ENCODE measurements at places on chromosomes 12 and 14.

- peak; percentile 76 for DNase-seq
Measured at GRCh38 chr14:30214461-30215090, 286.9 kb upstream of the PRKD1 start.

- DNase-seq: no peak
Measured at GRCh38 chr14:50091240-50091913, 25.0 kb downstream of the VCPKMT start.

DNA sequence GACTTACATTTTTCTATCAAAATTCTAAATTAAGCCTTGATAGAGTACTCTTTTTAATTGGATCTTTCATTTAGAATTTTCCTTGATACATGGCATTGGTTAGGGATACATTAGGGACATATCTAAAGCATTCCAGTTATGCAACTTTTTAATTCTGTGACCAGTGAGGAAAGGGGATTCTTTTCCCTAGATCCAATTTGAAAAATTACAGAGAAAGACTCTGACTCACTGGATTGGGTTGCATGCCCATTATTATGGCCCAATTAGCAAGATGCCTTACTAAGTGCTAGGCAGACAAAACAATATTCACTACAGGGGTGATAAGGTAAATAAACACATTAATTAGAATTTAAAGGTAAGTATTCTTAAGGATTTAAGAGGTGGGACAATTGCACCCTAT, 5.2 kb upstream of the RAD52 start:
- DNase-seq: no peak

DNA sequence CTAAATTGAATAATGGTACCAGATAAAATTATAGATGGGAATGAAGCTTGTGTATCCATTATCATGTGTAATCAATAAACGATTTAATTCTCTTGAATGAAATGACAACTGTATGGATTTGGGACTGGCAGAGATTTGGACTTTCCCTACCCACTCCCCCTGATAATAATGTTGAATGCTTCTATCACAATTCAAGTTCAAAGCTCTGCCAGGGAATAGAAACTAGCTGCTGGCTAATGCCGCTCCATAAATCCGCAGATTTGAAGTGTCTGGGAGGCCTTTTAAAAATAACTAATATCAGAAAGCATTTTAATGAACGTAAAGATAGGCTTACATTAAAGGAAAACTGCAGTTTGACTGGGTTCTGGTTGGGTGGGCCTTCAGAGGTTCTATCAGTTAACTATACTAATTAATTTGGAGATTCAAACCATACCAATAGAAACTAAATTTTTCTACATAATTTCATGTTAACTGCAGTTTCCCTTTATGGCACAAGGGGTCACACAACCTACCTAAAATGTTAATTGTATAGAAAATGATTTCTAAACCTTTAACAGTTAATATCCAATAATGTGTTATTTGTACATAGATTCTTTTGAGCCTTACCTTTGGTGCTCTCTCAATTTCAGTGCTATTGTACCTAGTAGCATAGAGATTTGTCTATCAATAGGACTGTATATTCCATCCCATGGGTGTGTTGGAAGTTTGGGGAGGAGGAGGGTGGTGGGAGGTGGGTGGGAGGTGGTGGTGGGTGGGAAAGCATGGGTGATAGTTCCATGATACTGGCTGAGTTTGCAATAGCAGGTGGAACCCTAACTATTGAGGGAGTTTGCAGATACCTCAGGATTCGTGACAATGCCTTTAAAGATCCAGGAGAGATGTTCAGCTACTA, 4.9 kb downstream of the HNRNPA1 start:
- no peak for DNase-seq

DNA sequence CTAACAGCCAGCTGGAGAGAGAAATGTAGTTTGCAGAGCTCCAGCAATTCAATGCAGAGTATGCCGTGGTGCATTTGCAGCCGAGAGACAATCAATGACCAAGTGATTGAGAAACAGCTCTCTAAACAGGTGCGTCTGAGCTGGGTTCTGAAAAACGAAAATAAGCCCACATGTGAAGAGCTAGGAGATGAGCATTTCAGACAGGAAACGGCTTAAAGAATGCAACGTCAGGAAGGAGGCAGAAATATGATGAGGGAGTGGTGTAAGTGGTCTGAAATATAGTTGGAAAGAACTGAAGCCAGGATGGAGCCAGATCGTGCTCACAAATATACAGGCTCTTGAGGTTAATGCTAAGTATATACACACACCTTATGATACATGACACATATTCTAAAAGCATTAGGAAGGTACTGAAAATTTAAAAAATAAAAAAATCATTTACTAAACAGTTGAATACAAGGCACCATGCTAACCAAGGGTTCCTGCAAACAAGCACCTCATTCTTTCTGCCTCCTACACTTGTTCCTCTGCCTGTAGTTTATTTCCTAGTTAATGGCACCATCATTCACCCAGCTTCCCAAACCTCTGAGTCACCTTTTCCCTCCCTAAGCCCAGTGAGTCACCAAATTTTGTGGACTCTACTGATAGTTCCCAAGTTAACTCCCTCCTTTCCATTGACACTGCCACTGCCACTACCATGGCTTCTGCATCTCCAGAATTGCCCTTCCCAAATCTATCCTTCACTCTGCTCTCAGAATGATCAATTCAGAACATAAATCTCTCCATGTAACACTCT, 2.3 kb upstream of the GARIN2 start:
- DNase-seq: no peak

DNA sequence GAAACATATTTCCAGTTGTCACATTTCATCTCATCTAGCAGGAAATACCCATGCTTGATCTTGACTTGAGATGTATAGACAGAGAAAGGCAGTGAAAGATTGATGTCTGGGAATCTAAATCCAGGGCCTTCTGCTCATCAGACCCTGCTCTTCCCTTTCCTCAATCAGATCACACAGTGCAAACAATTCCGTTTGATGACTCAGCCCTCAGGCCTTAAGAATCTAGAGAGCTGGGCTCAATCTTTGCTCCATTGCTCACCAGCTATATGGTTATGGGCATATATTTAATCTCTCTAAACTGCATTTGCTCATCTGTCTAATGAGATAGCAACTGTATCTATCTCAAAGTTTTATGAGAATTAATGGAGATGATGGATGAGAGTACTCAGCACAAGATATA, 201.8 kb upstream of the CCDC196 start:
- no peak for DNase-seq

GRCh38 chr12:27464220-27464554, 17.7 kb downstream of the SMCO2 start:
- DNase-seq: no peak

GRCh38 chr12:49000346-49000745, 1.2 kb upstream of the DDN start:
- DNase-seq: no peak
